ENCODE measurements at places on chromosomes 16 and 17. TPM values are rescaled to one million over a fixed set of nuclear protein-coding genes. Genes with fewer than 3 reads are reported as not detected.
A peak's percentile ranks its signal among the peaks of the same experiment; 100 is the strongest.

DNA sequence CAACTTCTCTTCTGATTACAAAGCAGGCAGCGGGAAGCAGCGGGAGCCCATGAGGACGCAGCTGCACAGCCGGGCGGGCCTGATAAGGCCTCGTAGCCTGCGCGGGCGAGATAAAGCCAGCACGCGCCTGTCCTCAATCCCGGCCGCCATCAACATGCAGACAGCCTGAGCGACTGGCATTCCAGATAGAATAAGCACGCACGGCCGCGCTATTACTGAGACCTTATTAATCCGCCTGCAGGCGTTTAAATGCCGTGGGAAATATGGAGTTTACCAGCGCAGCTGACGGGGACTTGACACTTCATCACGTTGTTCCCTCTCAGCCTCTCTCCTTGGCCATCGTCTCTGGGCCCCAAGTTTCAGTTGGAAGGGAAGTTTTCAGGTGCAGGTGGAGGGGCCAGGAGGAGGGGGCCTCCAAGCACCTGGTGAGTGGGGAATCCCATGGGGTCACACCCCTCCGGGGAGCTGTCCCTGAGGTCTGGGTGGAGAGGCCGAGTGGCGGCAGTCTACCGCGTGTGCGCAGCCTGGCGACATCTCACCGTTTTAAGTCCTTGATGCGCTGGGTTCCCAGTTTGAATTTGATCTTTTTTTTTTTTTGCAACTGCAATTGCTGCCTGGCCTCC, 27.3 kb upstream of the CBFA2T3 start:
- H3K4me3 ChIP-seq: no peak overlapping the region
- no peaks in the 10 kb centered on the region for H3K36me3 ChIP-seq
- peaks cover 10% of the 10 kb centered on the region for H3K4me1 ChIP-seq
- H3K27ac ChIP-seq: no peak overlapping the region

DNA sequence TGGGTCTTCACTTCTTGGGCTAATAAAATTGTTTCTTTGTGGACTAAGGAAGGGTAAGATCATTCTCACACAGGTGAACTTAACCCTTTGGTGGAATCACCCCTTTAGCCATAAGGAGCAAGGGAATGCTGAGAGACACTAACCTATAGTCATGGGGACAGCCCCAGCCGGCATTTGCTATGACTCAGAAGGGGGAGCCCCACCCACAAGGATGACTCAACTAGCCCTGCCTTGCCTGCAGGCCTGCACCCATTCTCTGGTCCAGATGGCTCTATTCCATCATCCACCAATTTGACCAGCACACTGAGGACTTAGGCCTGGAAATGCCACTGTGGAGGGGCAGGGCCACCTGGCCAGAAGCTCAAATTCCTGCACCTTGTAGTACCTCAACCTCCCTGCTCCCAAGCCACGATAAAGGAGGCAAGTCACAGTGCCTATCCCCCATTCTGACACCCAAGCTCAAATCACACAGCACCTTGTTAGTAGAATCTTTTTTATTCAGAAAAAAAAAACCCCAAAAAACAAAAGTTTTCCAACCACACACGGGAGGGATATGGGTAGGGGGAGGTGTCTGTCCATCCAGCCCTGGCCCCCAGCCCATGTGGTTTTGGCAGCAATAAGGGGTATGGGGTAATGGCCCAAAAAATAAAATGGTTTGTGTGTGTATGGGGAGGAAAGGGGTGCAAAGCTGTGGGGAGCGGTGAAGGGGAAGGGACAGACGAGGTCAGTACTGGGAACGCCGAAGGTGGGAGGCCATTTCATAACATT, 3.0 kb downstream of the PFN1 start:
- H3K36me3 ChIP-seq: peaks cover 26% of the 10 kb centered on the region
- peaks cover 58% of the 10 kb centered on the region for H3K4me1 ChIP-seq
- H3K27me3 ChIP-seq: no peaks in the 10 kb centered on the region
- H3K27ac ChIP-seq: peak overlapping the region; percentile 93
- H3K4me3 ChIP-seq: peak overlapping the region; percentile 100

Gene WNT9B
- not detected for total RNA-seq

GRCh38 chr16:23374721-23375510, 72.8 kb downstream of the SCNN1B start:
- H3K4me3 ChIP-seq: no peak overlapping the region
- DNase-seq: no peak
- peaks cover 5% of the 10 kb centered on the region for H3K36me3 ChIP-seq
- peaks cover 21% of the 10 kb centered on the region for H3K27me3 ChIP-seq
- H3K27ac ChIP-seq: no peak overlapping the region
- H3K4me1 ChIP-seq: peaks cover 2% of the 10 kb centered on the region

DNA sequence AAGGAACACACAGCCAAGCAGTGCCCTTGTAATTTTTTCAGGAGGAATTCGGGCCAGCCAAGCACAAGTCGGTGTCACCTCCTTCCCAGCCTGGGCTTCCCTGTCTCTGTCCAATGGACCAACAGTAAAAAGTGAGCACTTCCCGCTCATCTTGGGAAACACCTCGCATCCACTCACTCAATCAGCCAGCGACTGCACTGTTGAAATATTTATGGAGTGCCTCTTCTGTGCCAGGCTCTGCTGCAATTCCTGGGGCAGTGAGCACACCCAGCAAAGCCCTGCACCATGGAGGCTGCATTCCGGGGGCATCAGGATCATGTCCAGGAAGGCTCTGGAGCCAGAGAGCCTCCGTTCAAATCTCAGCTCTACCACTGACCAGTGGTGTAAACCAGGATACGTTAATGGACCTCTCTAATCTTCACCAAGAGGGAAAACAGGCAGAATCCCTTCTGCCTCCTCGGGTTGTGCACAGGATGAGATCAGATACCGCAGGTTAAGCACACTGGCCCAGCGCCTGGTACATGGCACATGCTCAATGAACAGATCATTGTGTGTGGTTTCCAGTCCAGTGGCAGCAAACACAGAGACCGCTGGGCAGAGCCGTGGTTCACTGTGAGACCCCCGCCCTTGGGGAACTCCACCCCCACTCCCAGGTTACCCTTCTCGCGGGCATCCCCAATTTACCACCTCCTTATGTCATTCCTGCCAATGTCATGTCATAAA, 194.3 kb downstream of the ZNF423 start:
- no peaks in the 10 kb centered on the region for H3K36me3 ChIP-seq
- H3K27ac ChIP-seq: no peak overlapping the region
- DNase-seq: no peak
- peaks cover 16% of the 10 kb centered on the region for H3K27me3 ChIP-seq
- no peaks in the 10 kb centered on the region for H3K4me1 ChIP-seq

GRCh38 chr16:27267037-27267677, 1.4 kb downstream of the NSMCE1 start:
- DNase-seq: no peak
- no peaks in the 10 kb centered on the region for H3K27me3 ChIP-seq
- H3K4me1 ChIP-seq: peaks cover 48% of the 10 kb centered on the region
- H3K4me3 ChIP-seq: peak overlapping the region; percentile 97
- H3K36me3 ChIP-seq: peaks cover 11% of the 10 kb centered on the region
- H3K27ac ChIP-seq: peak overlapping the region; percentile 99

GRCh38 chr17:50211249-50212120, 10.1 kb upstream of the COL1A1 start:
- peaks cover 56% of the 10 kb centered on the region for H3K27me3 ChIP-seq
- peaks cover 7% of the 10 kb centered on the region for H3K4me1 ChIP-seq
- DNase-seq: no peak
- no peak overlapping the region for H3K27ac ChIP-seq

GRCh38 chr17:72215490-72215889, 94.7 kb downstream of the SOX9 start:
- H3K4me3 ChIP-seq: no peak overlapping the region
- peaks cover 33% of the 10 kb centered on the region for H3K27me3 ChIP-seq
- no peak overlapping the region for H3K27ac ChIP-seq
- H3K36me3 ChIP-seq: no peaks in the 10 kb centered on the region
- no peaks in the 10 kb centered on the region for H3K4me1 ChIP-seq
- no peak for DNase-seq

DNA sequence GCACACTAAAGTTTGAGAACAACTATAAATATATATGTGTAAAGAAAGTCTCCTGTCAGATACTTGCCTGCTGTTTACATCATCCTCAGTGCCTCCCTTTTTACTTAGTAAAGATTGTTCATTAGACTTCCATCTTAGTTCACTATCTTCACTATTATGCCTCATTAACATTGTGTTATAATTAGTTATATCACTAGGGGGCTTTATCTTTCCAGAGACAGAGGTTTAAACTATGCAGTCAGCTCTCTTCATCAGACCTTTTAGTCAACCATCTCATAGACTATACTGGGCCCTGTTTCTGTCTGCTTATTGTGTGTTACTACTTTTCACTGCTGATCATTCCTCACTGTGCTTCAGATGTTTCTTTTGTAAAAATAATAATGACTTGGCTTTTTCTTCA, 630.8 kb upstream of the KIF2B start:
- no peak overlapping the region for H3K4me3 ChIP-seq
- no peak for DNase-seq
- no peaks in the 10 kb centered on the region for H3K27me3 ChIP-seq
- no peaks in the 10 kb centered on the region for H3K36me3 ChIP-seq
- H3K4me1 ChIP-seq: no peaks in the 10 kb centered on the region

Gene CCL4L2
- total RNA-seq: 0.62 TPM

GRCh38 chr16:88435437-88436355, 17.4 kb upstream of the ZFPM1 start:
- no peaks in the 10 kb centered on the region for H3K27me3 ChIP-seq
- H3K4me1 ChIP-seq: no peaks in the 10 kb centered on the region
- no peak overlapping the region for H3K27ac ChIP-seq
- DNase-seq: no peak
- H3K4me3 ChIP-seq: no peak overlapping the region
- H3K36me3 ChIP-seq: no peaks in the 10 kb centered on the region

DNA sequence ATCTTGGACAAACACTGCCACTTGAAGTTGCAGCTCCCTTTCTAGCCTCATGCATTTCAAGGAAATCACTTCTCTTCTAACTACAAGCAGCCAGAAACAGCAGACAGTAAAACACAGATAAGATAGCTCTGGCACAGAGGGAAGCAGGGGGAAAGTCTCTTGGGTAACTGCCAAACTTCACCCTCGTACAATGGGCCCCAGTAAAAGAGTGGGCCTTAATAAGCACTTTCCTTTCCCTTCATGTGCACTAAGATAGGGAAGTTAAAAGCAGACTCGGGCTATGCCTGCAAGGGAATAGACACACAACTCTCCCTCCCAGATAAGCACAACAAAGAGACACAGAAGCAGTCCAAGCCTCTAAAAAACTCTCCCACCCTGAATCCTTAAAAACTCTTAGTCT, 4.2 kb upstream of the KRTAP4-5 start:
- H3K36me3 ChIP-seq: no peaks in the 10 kb centered on the region
- peaks cover 48% of the 10 kb centered on the region for H3K27me3 ChIP-seq
- no peak overlapping the region for H3K27ac ChIP-seq
- peaks cover 6% of the 10 kb centered on the region for H3K4me1 ChIP-seq
- DNase-seq: no peak

- H3K4me3 ChIP-seq: no peak overlapping the region
- H3K27me3 ChIP-seq: no peaks in the 10 kb centered on the region
- no peak overlapping the region for H3K27ac ChIP-seq
- H3K36me3 ChIP-seq: no peaks in the 10 kb centered on the region
Observed at GRCh38 chr16:67016143-67016542, 12.8 kb upstream of the CBFB start.

DNA sequence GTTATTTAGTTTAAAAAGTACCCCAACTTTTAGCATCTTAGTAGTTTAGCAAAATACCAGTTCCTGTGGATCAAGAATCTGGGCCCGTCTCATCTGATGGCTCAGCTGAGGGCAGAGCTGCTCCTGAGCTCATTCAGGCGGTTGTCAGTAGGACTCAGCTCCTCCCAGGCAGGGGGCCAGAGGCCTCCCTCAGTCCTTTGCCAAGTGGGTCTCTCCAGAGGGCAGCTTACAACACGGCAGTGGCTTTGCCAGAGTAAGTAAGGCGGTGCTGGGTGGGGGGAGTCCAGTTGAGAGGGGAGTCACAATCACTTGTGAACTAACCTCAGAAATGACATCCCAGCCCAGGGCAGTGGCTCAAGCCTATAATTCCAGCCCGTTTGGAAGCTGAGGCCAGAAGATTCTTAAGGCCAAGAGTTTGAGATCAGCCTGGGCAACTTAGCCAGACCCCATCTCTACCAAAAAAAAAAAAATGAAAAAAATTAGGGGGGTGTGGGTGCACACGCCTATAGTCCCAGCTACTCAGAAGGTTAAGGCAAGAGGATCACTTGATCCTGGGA, 81.5 kb upstream of the MED9 start:
- peaks cover 18% of the 10 kb centered on the region for H3K4me1 ChIP-seq
- no peak overlapping the region for H3K4me3 ChIP-seq
- no peak for DNase-seq
- H3K36me3 ChIP-seq: no peaks in the 10 kb centered on the region
- no peak overlapping the region for H3K27ac ChIP-seq

DNA sequence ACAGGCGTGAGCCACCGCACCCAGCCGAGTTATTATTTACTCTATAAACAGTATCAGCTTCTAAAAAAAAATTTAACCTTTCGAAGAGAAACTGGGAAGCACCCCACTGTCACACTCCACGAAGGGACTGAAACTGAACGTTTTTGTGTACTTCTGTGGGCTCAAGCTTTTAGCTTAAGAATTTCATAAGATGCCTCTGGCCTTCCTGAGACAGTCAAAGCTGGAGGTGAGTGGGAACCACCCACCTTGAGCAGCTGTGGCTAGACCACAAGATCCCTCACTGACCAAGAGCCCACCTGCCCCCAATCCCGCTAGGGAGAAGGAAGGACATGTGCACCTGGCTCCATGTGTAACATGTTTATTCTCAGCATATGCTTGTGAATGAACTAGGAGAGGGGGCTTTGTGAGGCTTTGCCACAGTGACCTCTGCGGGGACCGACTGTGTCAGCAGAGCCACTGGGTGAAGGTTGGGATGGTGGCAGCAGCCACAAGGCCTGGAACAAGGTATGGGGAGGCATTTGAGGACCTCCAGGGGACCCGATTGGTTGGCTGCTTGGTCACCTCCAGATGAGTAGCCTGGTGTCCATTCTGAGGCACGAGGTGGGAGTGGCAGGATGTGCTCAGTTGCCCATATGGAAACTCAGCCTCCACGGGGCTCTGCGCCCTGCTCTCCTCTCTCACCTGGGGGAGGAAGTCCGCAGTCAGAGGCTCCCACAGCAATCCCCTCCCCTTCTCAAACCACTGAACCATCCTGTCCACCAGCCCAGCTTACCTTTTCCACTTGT, 4.8 kb downstream of the DPEP3 start:
- no peak overlapping the region for H3K4me3 ChIP-seq
- DNase-seq: no peak
- no peaks in the 10 kb centered on the region for H3K36me3 ChIP-seq
- no peaks in the 10 kb centered on the region for H3K4me1 ChIP-seq
- H3K27me3 ChIP-seq: no peaks in the 10 kb centered on the region

- H3K4me3 ChIP-seq: peak overlapping the region; percentile 12
- peaks cover 7% of the 10 kb centered on the region for H3K36me3 ChIP-seq
- no peak for DNase-seq
- peaks cover 17% of the 10 kb centered on the region for H3K4me1 ChIP-seq
Observed at GRCh38 chr17:82587234-82588086, 60.8 kb downstream of the WDR45B start.

Gene HBM
- total RNA-seq: not detected

Gene CUEDC1
- total RNA-seq: 0.21 TPM

Gene EPOP
- 1.1 TPM for total RNA-seq

- peaks cover 5% of the 10 kb centered on the region for H3K4me1 ChIP-seq
- no peak for DNase-seq
- no peak overlapping the region for H3K27ac ChIP-seq
- peaks cover 67% of the 10 kb centered on the region for H3K27me3 ChIP-seq
Observed at GRCh38 chr16:86066811-86067210, 167.8 kb downstream of the IRF8 start.

Gene VAT1L
- total RNA-seq: not detected

Measured in T-helper 17 cell (primary cell).